ENCODE measurements at places on chromosomes 5 and 9.

DNA sequence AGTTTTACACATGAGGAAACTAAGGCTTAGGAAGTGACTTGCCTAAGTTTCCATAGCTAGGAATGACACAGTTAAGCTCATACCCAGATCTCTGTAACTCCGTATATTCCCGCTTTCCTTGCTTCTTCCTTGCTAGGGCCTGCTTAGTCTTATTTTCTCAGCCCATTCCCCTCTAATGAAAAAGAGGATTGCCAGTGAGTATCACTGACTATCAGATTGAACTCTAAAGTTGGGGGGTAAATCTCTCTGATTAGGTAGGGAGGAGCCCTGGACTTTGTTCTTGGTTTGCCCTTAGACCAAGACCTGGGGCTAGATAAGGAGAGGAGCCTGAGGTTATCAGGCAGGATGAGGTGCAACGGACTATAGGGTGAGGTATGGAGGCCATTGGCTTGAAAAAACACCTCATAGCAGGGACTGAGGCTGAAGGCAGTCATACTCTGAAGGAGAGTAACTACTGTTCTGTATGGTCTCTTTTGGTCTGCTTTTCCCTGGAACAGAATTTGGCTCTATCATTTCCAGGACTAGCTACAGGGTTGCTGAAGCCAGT lies 2.5 kb downstream of the TRIM32 start:
- DNase-seq = no peak

GRCh38 chr5:54307583-54307982 lies 2.8 kb downstream of the ARL15 start:
- no peak for DNase-seq

DNA sequence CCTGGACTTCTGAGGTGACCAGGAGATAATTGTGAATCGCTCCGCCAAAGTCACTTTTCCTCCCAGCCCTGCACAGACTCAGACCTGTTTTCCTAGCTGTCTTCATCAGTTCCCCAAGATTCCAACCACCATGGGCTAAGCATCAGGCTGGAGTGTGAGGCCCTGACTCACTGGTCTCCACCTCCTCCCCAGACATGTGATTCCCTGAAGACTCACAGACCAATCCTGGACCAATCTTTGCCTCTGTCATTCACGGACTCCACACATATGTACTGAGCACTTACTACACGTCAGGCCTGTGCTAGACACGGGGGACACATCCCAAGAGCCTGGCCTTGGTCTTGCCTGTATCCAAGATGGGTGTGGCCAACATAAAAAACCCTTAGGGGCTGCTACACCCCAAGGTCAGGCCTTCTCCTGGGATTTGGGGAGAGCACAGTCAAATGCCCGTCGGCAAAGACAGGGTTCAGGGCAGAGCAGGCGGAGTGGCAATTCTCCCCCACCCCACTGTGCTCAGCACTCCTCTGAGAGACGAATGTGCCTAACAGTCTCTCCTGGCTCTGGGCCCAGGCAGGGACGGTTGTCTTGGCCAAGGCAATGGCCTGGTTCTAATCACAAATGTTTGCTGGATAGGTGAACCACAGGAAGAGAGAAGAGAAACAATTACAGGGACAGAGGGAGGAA lies 11.9 kb downstream of the EEIG1 start:
- DNase-seq = peak; percentile 70

DNA sequence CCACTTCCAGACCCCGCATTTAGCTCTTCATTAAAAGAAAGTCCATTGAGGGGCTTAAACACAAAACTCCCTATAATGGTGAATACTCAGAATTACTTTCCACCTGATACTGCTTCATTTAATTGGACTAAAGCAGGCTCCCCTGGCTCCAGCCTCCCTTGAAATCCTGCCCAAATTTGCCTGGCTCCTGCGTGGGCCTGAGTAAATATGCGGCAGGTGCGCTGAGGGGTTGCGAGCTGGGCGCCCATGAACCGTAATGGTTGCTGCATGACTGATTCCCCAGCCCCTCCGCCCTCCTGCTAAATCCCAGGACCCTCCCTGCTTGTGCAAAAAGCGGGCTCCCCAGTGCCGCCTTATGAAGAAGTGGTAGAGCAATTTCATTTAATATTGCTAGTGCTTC lies 639.7 kb downstream of the BNC2 start:
- DNase-seq = no peak

DNA sequence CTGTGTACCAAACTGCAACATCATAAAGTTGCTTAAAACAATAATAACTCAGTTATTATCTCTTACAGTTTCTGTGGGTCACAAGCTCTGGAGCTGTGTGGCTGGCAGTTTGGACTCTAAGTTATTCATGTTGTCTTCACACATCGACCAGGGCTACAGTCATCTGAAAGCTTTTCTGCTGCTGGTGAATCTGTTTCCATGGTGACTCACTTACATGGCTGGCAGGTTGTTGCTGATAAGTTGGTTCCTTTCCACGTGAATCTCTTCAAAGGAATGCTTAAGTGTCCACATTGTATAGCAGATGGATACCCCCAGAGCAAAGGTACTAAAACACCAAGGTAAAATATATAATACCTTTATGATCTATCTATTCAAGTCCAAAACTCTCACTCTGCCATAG lies 44.8 kb upstream of the CYLC2 start:
- DNase-seq = no peak

DNA sequence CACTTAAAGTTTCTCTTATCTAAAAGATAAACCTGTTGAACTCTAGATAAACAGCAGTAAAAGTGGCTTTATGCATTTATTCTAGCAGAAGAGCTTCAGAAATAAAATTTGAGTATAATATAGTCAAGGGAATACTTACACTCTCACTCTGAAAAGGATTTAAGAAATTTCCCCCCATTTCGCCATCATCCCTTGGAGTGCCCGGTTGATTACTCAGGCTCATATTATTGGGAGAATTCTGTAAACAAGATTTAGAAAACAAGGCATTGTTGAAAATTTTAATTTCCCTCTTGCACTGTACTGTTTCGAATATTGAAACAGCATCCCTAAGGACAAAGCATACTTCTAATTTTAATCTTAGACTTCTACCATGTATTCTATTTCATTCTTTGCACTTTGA lies 34.5 kb upstream of the ACOT12 start:
- DNase-seq = no peak

- no peak for DNase-seq
Measured at GRCh38 chr5:57085306-57086081, 88.4 kb upstream of the GPBP1 start.

DNA sequence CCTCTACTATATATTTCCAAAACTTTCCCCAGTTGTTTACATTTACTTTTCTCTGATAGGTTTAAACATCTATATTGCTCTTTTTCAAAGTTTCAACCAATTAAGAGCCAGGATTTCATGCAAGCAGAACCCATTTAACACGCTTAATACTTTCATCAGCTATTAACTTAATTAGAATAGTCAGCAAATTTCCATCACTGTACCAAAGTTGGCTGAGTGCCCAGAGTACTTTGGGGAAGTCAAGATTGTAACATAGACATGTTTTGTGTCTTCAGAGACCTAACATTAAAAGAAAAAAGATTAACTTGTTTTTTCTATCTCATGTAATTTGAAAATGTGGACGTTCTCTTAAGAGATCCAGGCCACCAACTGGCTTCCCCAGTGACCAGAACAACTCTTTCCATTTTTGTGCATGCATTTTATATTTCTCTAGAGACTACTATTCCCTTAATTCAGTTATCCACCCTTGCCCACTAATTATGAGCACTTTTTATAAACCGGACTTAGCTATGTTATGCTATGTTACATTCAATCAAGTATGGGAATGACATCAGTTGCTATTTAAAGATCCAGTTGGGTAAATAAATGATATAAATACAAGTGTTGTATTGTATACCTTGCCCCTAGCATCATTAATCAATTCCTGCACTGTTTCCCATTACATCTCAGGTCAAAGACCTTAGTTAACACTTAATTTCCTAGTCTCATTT lies 478.1 kb upstream of the NMUR2 start:
- DNase-seq = no peak

- no peak for DNase-seq
Measured at GRCh38 chr5:128099944-128100343, 16.4 kb downstream of the SLC12A2 start.

DNA sequence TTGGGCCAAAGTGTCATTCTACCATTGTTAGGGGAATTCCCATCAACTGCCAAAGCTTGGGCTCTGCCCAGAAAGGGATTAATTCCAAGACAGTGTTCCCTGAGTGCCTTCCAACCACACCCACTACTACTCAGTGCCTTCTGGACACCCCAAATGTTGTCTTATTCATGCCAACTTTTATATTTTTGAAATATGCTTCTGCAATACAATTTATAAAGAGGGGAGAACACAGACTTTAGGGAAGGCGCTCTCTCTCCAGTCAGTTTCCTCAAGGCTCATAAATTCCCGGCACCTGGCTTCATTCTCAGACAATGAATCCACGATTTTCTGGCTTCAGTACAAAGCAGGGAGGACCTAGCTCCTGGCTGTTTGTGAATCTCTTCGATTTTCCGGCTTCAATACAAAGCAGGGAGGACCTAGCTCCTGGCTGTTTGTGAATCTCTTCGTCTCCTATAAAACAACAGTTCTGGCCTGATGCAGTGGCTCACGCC lies 120.1 kb upstream of the MYO10 start:
- DNase-seq = no peak

DNA sequence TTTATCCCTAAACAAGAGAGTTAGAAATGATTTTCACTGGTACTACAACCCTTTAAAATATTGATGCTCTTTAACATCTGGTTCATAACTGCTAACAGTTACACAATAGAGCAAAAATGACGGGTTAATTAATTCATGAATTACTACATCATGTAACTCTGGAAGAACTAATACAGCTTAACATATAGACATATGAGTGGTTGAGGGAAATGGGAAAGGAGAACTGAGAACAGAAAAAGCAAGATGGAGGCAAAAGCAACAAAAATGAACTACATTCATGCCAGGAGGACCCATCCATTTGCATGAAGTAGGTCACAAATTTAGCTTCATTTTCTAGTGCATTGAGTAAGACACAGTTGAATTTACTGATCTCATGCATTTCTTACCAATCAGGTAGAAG lies 61.8 kb downstream of the C9 start:
- DNase-seq = no peak

GRCh38 chr5:132363431-132364112 lies 5.9 kb upstream of the SLC22A5 start:
- DNase-seq = peak; percentile 60

DNA sequence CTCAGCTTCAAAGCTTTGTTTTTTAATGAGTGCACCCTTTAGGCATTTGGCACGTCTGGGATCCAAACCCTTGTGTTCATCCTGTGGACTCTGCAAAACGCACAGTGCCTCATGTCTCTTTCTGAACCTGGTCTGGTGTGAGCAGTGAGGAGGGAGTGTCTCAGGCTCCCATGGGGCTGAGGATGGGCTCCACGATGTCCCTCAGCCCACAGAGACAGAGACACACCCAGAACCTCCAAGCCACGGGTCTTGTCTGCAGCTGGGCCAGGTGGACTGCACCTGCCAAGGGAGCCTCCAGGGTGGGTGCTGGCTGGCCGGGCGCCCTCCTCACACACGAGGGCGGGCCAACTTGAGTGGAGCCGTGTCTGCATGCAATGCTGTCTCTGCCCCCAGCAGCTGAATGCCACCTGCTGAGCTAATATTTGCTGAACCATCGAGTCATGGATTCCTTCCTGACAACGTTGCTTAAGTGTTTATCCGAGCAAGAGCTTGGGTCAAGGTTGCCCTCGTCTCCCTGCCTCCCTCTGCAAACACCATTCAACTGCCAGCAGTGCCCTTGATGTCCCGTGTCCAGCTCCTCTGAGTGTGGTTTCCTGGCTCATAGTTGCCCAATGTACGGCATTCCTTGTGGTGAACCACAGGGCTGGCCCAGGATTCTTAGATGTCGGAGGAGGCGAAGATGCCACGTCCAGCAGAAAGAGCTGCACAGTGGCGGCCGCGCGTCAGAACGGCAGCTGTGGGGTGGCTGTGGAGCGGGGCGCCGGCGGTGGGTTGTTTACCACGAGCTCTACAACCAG lies 31.4 kb upstream of the LPCAT1 start:
- DNase-seq = peak; percentile 29

GRCh38 chr5:157542282-157543000 lies 33.1 kb downstream of the ADAM19 start:
- no peak for DNase-seq

DNA sequence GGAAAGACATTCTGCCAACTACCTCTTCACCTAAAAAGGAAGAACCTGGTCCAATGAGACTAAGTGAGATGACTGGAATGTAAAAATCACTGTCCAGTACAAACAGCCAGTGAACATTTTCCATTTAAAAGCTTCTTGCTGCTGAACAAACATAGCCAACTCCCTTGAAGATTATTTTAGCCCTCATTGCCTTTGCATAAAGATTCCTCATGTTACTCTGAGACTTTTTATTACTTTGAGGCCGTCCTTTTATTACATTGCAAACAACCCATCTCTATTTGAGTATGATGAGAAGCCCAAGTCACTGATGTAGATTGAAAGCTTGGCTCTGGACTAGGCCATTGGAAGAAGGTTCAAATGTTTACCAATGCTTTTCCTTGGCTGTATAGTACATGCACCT lies 649.8 kb downstream of the CETN3 start:
- no peak for DNase-seq

DNA sequence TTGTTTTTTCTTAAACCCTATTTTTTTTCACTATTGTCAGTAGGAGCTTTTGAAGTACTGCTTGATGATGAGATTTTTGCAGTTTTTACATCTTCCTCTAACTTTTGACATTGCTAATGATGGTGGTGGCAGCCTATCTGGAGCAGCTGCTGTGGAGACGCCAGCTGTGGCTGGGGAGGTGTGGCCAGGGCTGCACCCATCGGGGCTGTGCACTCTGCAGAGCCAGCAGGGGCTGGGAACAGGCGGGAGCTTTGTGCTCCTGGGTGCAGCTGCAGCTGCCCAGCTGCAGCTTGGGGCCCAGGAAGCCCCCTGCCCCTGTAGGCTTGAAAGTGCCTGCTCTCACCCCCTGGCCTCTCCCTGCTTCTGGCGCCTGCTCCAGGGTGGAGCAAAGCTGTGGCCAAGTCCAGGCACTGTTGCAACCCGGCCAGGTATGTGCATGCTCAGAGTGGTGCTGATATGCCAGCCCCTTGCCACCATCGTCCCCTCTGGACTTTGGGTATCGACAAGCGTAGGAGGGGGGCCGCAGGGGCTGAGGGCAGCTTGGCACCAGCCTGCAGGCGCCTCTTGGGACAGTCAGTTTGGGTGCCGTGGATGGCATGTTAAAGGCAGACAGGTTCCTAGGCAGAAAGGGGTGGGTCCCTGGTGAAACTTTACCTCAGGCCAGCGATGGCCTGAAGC lies 39.2 kb downstream of the FER start:
- no peak for DNase-seq

DNA sequence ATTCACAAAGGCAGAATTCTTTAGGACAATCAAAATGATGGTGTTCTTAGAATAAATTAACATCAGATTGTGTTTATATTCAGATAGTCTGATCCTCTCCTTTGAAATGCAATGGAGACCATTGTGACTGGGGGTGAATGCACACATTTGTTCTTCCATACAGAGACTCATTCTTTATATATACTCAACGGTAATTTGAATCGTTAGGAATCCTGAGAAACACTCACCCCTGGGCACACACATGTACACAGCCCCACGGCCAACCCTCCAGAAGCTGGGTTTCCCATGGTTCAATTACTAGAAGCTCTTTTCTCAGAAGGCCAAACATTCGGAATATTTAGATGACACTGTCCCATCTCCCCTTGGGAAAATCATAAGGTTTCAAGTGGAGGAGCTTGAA lies 57.5 kb upstream of the EPB41L4B start:
- DNase-seq = no peak

- no peak for DNase-seq
Measured at GRCh38 chr5:99133921-99134320, 205.1 kb upstream of the CHD1 start.
